ENCODE measurements at places on chromosomes 1 and 21. TPM values are rescaled to one million over a fixed set of nuclear protein-coding genes. Genes with fewer than 3 reads are reported as not detected.

- no peak for DNase-seq
Observed at GRCh38 chr1:247330548-247331171, 1.0 kb downstream of the ZNF496 start.

GRCh38 chr1:182794676-182795201, 5.2 kb downstream of the NPL start:
- no peak for DNase-seq

DNA sequence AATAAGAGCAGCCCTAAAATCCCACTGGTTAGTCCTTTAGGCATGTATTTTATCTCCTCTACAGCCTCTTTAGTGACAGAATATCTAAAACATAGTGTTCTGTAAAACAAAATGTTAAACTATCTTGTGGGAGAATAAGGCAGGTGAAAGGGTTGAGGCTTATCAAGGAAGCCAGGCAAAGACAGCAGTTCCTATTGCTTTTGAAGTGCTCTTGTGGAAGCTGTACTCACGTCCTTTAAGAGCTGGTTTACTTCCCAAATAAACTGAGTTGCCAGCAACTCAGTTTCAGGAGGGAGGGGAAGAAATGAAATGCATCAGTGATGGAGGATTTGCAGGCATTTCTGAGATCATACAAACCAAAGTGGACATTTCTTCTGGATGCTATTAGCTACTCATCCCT, 529.6 kb upstream of the ZRANB2 start:
- DNase-seq, result no peak

GRCh38 chr1:152981146-152981871, 2.6 kb upstream of the SPRR1A start:
- DNase-seq, result no peak

DNA sequence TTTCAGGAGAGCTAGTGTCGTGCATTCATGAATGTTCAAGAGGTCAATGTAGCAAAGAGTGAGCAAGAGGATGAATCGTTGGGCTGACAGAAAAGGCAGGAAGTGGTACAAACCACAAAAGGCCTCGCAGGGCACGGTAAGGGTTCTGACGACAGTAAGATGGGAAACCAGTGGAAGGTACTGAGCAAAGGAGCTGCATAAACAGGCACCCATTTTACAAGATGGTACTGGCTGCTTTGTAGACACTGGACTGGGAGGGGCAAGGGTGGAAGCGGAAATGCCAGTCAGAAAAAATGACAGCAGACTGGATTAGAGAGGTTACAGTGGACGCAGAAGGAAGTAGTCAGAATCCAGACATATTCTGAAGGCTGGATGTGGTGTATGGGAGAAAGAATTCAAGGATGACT, 123.5 kb downstream of the PTPN14 start:
- DNase-seq, result no peak

GRCh38 chr21:39197448-39198233, 14.4 kb upstream of the PSMG1 start:
- DNase-seq, result no peak

- DNase-seq, result no peak
Observed at GRCh38 chr1:4711416-4712275, 57.2 kb downstream of the AJAP1 start.

- no peak for DNase-seq
Observed at GRCh38 chr1:226545836-226546596, 2.5 kb upstream of the STUM start.

DNA sequence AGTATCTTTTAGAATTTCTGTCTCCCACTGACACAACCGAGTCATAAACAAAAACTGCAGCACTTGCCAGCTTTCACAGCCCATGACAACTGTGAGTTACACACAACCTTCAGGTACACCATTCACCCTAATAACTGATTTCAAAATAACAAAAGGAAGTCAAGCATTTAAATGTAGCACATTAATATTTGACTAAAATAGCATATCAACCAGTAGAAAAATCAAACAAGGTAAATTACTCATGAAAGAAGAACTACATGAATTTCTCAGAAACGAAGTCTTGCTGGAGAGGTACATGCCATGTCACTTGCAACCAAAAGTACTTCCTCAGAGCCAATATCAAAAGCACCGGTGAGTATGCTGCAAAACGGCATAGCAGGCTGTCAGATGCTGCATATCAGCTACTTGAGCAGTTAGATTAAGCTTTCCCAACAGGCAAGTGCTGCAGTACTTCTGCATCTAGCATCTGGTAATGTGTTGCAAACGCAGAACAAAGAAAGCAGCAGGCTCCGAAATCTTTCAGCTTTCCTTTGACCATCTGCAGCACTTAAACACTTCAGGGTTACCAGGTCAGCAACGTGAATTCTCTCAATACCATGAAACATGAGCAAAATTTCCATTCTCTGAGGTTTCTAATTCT, 223.2 kb downstream of the SMYD3 start:
- no peak for DNase-seq

DNA sequence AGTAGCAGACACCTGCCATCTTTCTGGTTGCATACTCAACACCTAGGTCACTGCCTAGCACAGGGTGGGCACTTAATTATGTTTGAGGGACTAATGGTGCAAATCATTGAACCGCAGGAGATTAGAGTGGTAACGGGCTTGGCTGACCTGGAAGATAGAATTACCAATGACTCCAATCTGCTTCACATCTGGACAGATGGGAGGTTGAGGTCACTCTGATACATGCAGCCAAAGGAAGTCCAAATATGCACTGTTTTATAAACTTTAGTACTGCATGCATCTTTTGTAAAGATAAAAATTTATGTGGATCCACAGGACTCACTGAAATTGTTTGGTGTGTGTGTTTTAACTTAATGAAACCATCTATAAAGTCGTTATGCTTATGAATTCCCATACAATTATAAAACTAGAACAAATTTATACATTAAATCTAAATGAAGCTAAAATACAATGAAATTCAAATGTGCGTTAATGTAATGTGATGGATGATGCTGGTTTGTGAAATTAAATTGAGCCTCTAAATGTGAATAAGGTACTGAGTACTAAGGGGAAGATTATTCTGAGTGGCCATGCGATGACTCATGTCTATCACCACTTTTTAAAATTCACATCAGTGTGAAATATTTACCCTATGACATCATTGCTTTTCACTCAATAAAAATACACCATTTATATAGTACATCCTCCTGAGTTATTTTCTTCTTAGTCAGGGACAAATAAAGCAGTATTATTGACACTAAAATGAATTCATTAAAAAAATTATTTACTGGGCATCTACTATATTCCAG, 224.7 kb upstream of the FAM78B start:
- DNase-seq, result no peak

DNA sequence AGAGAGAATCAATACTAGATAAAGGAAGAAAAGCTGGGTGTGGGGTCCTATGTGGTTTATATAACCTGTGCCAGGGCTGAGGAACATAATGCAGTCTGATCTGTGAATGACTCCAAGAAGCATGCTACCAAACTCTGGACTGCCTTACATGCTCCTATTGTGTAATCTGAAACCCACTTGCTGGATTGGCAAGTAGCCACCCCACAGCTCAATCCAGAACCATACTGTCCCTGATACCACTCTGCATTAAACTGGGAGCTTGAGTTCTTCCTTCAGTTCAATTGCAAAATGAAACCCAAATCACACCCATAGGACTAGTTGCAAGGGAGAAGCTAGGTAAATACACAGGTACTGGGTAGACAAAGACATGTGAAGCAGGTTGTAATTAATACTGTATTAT, 115.4 kb upstream of the NEGR1 start:
- no peak for DNase-seq

- DNase-seq, result no peak
Observed at GRCh38 chr1:14910984-14911721, 242.4 kb upstream of the TMEM51 start.

DNA sequence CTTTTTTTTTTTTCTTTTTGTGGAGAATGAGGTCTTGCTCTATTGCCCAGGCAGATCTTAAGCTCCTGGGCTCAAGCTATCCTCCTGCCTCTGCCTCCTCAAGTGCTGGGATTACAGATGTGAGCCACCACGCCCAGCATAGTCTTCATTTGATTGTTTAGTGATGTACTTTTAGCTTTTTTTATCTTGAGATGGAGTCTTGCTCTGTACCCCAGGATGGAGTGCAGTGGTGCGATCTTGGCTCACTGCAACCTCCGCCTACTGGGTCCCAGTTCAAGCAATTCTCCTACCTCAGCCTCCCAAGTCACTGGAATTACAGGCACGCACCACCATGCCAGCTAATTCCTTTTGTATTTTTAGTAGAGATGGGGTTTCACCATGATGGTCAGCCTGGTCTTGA, 24.0 kb upstream of the LRRC3 start:
- DNase-seq, result peak; percentile 68

- DNase-seq, result no peak
Observed at GRCh38 chr1:217747156-217747769, 116.1 kb downstream of the SPATA17 start.

DNA sequence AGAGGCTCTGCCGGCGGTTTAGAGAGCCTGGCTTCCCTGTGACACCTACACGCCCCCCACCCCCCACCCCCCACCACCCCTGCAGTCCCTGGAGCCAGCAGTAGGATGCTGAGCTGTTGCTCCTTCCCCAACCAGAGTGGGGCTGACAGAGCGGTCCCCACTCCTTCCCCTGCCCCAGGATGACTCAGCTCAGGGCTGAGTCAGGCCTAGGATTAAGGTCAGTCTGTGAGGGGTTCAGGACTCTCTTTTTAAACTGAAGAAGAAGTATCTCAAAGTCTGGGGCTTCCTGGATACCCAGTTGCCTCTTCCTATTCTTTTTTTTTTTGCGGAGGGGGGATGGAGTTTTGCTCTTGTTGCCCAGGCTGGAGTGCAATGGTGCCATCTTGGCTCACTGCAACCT, 19.1 kb downstream of the DMBX1 start:
- DNase-seq, result no peak

GRCh38 chr1:92989936-92990583, 28.8 kb upstream of the DIPK1A start:
- DNase-seq, result peak; percentile 21

DNA sequence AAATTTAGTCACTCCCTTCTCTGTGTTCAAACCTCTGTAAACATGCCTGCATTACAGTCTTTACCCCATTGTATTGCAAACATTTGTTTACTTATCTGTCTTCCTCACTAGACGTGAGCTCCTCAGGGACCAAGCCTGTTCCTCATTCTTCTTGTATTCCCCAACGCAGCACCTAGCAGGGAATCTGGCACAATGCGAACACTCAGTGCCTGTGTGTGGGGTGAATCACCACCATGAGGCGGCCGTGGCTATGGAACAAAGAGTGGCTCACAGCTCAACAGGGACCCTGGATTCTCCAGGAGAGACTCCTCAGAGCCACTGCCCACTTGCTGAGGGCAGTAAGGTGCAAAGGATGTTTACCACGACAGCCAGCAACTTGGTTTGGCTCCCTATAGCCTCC, 95.9 kb downstream of the DDX20 start:
- no peak for DNase-seq

DNA sequence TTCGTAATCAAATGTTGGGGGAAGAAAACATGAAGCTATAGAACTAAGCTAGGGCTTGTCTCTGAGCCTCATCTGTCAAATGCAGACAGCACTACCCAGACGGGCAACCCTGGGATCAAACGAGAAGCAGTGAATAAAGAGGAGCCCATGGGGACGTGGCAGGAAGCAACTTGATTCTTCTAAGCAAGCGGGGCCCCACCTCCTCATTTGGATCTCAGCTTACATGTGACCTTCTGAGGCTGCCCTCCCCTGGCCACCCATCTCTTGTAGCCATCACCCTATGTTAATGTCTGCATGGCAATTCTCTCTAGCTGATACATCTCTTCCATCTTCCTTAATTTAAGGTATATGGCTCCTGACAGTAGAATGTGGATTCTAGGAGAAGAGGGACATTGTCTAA, 171.3 kb downstream of the IGSF21 start:
- DNase-seq, result no peak

DNA sequence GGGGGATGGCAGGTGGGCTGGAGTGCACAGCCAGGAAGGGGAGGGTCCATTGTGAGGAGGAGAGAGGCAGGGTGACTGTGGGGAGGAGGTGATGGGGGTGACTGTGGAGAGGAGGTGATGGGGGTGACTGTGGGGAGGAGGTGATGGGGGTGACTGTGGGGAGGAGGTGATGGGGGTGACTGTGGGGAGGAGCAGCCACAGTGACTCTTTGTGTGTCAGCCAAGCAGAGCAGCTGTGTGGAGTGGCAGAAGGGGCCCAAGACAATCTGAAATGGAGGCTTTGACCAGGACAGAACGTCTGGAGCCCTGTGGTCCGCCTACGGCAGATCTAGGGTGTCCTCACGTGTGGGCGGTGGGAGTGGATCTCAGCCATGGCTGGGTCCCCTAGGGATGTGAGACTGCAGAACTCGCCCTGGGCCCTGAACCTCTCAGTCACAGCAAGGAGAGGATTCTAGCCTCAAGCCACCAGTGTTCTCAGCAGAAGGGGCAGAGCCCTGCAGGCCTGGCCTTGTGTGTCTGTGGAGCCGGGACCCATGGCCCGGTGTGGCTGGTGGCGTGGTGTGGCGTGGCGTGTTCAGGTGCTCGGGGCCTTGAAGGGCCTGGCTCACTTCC, 81.5 kb downstream of the OBSCN start:
- DNase-seq, result no peak

- DNase-seq, result no peak
Observed at GRCh38 chr1:220711056-220711809, 21.1 kb downstream of the C1orf115 start.

GRCh38 chr1:207822602-207823451, 71.0 kb downstream of the CD46 start:
- DNase-seq, result peak; percentile 90

DNA sequence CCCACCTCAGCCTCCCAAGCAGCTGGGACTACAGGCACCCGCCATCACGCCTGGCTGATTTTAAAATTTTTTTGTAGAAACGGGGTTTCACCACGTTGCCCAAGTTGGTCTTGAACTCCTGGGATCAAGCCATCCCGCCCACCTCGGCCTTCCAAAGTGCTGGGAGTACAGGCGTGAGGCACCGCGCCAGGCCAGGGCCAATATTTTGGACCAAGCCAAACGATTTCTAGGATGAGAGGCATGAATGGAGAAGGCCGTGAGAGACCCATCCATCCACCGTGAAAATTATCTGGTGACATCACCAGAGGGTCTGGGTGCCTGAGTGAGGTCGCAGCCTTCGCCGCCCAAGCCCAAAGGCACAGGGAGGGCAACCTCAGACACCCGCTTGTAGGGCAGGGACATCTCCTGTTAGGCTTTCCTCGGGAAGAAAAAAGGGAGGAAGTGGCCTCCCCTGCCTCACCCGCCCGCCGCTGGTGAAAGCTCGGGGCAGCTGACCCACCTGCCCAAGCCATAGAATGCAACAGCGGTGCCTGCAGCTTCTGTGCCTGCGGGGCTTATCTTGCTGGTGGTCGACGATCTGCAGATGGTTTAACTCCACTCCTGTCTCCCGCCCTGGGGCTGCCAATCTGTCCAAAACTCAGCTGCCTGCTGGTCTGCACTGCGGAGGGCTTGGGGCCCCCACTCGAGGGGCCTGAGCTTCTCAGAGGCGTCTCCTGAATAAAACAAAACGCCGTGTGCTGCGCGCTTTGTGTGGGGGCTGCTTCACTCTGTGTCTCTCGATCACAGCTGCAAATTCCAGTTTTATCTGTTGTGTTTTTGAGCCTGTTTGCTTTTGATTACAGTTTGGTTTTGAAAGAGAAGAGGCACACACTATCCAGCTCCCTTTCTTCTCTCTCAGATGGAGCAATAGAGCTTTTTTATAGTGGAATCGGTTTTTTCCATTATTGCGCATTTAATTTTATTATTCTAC, 85.8 kb downstream of the MRPS6 start:
- DNase-seq, result no peak

FLVCR1 gene
- total RNA-seq, result 2.9 TPM

BMP8B gene
- total RNA-seq, result 1.5 TPM

BRINP3 gene
- total RNA-seq, result 0.25 TPM

LYST gene
- total RNA-seq, result 40.5 TPM

EFNA1 gene
- 172 TPM for total RNA-seq

AK5 gene
- 2.6 TPM for total RNA-seq

Data from lower leg skin (tissue), 4 donors.